ENCODE measurements at places on chromosomes 2 and 18.

DNA sequence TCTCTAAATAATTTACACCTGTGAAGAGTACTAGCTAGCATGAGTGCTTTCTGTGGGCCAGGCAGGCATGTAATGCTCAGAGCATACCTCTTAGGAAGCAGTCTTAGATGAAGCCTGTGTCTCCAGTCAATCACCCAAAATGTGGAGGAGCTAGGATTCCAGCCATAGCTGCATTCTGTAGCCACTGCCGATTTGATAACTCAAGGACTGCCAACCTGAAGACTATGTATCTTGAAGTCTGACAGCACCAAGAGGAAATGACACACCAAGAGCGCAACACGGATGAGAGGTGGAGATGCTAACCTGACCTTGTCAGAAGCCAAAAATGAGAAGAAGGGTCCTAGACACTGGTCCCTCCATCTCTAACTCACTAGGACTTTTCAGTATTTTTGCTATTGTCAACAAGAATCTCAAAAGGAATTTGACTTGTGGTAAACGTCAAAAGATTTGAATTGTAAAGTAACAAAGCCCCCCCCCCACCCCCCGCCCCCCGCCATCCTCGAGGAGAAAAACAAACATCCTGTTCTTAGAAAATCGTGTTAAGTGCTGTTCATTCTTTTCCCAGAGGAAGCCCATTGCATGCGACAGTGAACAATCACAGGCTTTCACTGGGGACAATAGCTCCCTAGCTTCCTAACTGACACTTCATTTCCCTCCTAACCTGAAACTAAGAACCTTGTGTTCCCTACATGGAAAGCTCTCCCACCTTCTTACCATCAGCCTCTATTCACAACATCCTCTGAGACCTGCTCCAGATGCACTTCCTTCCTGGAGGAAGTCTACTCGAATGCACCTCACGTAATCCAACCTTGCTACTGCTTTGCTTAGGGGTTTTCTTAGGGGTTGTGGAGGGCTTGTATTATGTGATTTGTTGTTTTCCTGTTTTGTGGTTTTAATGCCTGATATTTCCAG, 14.7 kb downstream of the CDC42EP3 start:
- no peak for DNase-seq

GRCh38 chr2:14148216-14148615, 484.3 kb upstream of the LRATD1 start:
- DNase-seq: no peak

DNA sequence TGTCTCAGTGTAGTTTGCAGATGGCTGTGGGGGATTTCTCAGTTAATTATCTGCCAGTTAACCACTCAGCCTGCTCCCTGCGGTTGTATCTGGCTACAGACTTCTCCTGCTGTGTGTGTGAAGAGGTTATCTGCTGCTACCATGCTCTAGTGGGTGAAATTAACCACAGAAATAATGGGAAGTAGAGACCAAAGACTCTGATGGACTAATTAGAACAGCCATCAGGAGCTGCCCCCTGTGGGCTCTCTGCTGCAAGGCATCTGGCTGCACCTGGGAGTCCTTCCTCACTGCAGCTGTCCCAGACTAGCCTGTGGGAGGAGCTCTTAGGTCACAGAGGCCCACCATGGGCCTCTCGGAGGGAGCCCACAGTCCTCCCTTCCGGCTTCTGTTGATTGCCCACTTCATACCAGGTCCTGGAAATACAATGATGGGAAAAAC, 66.6 kb downstream of the CTIF start:
- DNase-seq: no peak

GRCh38 chr2:81195017-81195773, 890.6 kb upstream of the LRRTM1 start:
- no peak for DNase-seq

DNA sequence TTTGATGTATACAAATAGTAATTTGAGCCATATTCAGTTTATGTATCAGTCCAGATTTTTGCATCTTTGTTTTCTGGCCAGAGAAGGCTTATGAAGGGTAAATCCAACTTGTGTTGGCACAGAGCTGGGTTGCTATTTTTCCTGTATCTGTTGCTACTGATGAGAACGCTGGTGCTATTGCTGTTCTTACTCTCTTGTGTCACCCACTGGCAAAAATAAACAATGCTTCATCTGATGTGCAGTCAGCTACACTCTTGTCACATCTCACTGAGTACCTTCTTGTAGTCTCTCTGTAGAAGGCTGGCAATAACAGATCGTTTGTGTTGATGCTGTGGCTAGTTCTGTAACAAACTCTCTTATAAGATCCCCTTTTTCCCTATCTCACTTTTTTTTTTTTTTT, 323.4 kb downstream of the CDH19 start:
- no peak for DNase-seq

- DNase-seq: no peak
Measured at GRCh38 chr2:150136401-150136800, 351.1 kb downstream of the RND3 start.

GRCh38 chr2:171098607-171099006, 62.1 kb downstream of the TLK1 start:
- no peak for DNase-seq

- no peak for DNase-seq
Measured at GRCh38 chr18:63240531-63241316, 78.8 kb downstream of the BCL2 start.

DNA sequence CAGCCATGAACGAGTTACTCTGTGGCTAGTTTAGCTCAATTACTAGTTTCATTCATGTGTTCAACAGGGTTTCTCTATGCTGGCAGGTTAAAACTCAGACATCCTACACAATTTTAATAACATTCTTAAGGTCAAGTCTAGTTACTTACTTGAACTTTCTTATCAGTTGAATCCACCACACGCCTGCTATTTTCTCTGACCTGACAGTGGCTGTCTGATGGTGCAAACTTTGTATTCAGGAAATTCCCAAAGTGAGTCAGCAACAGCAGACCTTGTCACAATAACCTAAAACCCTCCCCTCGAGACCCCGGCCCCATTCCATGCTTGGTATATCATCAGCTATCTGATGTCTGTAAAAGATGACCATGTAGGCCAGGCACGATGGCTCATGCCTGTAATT, 20.8 kb upstream of the CIDEA start:
- no peak for DNase-seq

DNA sequence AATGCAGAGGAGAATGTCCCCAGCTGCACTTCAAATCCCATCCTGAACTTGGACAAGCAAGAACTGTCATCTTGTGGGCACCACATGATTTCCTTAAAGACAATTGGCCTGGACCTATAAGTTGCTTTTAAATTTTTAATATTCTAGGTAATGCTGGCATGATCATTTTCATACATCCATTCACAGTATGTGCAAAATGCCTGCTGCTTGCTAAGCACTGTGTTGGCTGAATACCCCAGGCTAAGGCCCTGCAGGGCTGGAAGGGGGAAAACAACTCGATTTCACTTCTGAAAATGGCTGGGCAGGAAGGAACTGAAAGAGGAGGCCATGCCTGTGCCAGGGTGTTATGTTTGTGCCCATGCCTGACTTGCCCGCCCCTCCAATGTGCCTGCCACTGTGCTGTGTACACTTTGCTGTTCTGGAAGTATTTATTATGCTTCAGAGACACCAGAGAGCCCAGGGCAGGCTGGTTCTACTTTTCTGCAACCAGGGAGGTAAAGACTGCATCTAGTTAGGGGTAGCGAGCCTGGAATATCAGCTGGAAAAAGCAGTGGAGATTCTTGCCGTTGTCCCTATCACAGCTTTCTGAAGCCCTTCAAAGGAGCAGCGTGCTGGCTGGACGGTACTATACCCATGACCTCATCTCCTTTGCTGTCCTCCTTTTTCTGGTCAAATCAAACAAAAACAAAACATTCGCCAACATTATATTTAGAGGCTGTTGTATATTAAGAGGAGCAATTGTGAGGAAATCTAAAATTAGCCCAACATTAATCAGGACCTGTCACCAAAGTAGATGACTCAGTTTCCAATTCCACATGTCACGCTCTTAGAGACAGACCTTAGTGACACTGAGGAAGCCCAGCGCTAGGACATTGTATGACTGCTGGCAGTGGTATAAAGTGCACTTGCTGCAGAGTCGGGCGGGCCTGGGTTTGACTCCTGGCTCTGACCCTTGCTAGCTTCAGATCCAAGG, 158.1 kb downstream of the DDX1 start:
- no peak for DNase-seq

DNA sequence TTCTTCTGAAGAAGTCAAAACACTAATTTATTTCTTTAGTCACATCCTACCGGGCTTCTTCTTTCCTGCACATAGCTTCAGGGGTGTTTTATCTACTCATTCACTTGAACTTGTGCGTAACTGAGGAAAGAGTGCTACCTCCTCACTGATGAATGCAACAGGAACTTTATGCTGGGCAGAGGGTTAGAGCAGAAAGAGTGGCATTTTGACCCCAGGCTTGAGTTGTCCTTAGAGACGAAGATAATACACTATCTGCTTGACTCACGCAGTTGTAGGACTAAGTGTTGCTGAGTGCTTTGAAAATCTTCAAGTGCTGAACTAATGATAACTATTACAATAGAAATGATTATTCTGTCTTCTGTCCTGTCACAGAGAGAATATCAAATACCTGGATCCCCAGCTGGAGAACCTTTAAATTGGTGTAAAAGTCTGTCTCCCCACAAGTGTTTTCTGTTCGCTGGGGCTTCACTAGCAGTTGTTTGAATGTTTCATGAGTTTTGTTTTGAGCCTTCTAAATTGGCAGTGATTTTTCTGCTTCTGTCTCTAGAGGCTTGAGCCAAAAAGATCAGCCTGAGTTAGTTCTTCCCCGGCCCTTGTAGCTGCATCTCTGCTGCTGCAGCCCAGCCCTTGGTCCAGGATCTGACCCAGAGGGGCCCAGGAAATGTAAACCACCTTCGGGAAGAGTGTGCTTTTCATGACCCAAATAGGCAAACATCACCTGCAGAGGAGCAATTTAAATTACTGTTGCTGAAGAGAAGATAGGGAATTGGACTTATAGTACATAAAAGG, 86.3 kb upstream of the LGALSL start:
- DNase-seq: no peak

- DNase-seq: no peak
Measured at GRCh38 chr18:22613788-22614187, 196.1 kb upstream of the CTAGE1 start.

DNA sequence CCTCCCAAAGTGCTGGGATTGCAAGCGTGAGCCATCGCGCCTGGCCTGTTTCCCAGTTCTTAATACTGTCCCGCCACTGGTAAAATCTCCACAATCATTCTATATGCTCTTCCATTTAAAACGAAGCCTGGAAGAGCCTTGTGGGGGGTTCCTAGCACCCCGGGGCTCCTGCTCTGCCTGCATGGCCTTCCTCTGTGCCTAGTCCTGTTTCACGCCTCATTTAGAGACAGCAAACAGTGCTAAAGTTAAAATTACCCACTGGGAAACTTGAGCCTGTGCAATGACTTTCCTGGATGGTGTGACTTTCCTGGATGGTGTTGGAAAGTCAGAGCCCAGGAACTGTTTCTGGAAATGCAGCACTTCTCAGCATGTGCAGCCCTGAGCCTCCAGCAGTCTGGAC, 55.0 kb downstream of the INPP5D start:
- DNase-seq: no peak

- DNase-seq: no peak
Measured at GRCh38 chr2:209517436-209517835, 93.6 kb downstream of the MAP2 start.

DNA sequence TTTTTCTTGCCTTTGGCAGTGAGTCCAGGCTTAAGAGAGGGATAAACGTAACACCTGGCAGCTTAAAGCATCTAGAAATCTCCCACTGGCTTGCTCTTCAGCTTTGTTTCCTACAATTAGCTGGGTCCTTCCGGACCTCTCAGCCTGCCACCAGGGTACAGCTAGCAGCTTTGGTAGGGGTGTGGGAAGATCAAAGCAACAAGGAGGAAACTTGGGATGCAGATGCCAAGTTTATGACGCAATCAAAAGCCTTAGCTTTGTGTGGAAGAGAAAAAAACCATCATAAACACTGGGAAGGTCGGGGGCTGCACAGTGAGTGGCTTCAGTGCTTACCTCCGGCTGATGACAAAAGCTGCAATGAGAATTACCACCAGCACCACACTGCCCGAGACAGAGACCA, 116.9 kb downstream of the EPHA4 start:
- no peak for DNase-seq

DNA sequence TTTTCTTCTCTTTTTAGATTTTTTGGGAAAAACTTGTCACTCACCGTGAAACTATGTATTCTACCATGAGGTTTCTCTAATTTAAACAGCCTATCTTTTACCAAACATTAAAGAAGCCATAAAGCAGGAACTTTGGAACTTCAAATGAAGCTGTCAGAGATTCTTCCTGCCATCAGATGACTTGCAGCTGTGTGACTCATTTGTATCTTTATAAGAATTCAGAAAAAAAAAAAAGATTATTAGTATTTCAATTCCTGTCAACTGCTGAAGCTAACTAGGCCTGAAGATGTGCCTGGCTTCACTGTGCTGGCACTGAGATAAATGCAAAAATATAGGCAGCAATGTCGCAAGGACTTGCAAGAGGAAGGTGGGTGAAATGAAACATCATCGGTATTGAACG, 1399.1 kb upstream of the PIK3C3 start:
- no peak for DNase-seq

GRCh38 chr2:28188436-28188835, 204.2 kb upstream of the FOSL2 start:
- DNase-seq: no peak

DNA sequence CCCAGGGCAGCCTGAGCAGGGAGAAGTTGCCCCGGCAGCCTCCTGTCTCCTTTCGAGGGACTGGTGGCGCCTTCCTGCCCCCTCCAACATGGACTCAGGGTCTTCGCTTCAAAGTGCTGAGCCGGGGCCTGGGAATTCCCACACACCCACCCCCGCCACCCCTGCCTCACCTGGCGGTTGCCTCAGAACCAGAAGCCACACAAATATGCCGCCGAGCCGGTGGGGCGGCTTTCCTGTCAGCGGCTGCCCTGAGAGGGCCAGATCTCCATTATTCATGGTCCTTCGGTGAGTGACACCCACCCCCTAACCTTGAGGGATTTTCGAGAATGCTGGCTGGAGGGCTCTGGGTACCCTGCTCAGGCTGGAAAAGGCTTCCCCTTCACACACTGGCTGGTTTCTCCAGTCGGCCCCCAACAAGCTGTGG, 71.7 kb downstream of the SMAD7 start:
- DNase-seq: no peak

GRCh38 chr2:201313362-201313761, 43.8 kb downstream of the FLACC1 start:
- DNase-seq: no peak

GRCh38 chr18:910247-910646, 5.6 kb downstream of the ADCYAP1 start:
- DNase-seq: no peak

GRCh38 chr2:173568054-173568453, 213.4 kb downstream of the CDCA7 start:
- no peak for DNase-seq

GRCh38 chr2:5176764-5177163, 515.4 kb upstream of the SOX11 start:
- DNase-seq: no peak

All from activated naive CD4-positive, alpha-beta T cell treated with anti-CD3 and anti-CD28 coated beads, Interleukin-2, amount 50 U/mL, for 72 hours (primary cell).